ENCODE measurements at places on chromosomes 7 and 10. TPM values are rescaled to one million over a fixed set of nuclear protein-coding genes. Genes with fewer than 3 reads are reported as not detected.

GRCh38 chr10:82969405-82969804, 1094.4 kb downstream of the NRG3 start:
- H3K4me3 ChIP-seq: no peak overlapping the region
- no peak for DNase-seq

- no peaks in the 10 kb centered on the region for H3K36me3 ChIP-seq
- H3K4me1 ChIP-seq: no peaks in the 10 kb centered on the region
- H3K27me3 ChIP-seq: no peaks in the 10 kb centered on the region
Measured at GRCh38 chr7:154338701-154339506, 286.7 kb downstream of the DPP6 start.

STX1A gene
- 2.2 TPM for total RNA-seq

- peaks cover 11% of the 10 kb centered on the region for H3K4me1 ChIP-seq
- no peak overlapping the region for H3K4me3 ChIP-seq
- H3K36me3 ChIP-seq: no peaks in the 10 kb centered on the region
- H3K27ac ChIP-seq: no peak overlapping the region
Measured at GRCh38 chr10:114022766-114023597, 20.7 kb upstream of the ADRB1 start.

DNA sequence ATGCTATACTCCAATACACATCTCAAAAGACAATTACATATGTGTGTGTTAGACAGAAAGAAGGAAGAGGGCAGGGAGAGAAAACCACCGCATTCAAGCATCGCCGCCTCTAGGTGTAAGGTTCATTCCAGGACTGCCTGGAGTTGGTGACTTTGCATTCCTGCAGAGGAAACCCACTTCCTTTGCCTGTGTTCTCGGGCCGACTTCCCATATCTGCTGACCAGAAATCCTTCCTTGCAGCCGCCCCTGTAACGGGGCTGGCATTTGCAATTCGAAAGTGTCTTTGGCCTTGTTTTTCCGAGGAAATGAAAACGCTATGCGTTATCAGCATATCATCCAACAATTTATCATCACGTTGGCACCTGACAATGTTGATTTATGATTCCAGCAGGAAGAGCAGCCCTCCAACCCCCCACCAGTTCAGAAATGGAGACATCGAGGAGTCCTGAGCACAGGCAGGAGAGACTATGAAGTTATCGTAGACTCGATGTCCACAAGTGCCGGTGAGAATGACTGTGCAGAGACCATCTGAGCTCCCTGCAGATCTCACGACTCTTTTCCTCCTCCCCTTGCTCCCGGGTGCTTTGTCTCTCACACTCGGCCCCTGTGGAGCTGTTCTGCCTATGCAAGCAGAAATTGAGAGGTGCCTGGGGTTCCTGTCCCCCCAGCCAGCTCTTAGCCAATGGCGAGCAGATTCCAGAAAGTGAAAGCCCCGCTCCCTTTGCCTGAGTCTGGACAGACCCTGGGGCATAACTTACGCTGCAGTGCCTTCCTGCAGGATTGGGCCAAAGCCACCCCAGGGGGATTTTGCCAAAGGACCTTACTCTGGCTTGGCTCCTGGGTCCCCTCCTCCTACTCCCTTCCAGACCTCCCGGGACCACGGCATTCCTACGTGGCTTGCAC, 68.9 kb upstream of the FOXK1 start:
- H3K27ac ChIP-seq: peak overlapping the region; percentile 57
- peak overlapping the region; percentile 32 for H3K4me3 ChIP-seq

SH2D4B gene
- 0.09 TPM for total RNA-seq
